ENCODE measurements at places on chromosomes 7 and 10. TPM values are rescaled to one million over a fixed set of nuclear protein-coding genes. Genes with fewer than 3 reads are reported as not detected.

The CSGALNACT2 gene
- 16.2 TPM for total RNA-seq

The C7orf33 gene
- total RNA-seq = 0.27 TPM

The CRPPA gene
- 6.6 TPM for total RNA-seq

The ITGA8 gene
- 8.4 TPM for total RNA-seq

The CAMK2B gene
- 5.9 TPM for total RNA-seq

The ACSL5 gene
- total RNA-seq = 1.7 TPM

The HOXA5 gene
- total RNA-seq = 9.4 TPM

The PRSS37 gene
- total RNA-seq = not detected

The HOXA3 gene
- 4.7 TPM for total RNA-seq

The OPN4 gene
- 0.04 TPM for total RNA-seq

The PRLHR gene
- not detected for total RNA-seq

The PLXNA4 gene
- 1.9 TPM for total RNA-seq

The LRRC18 gene
- total RNA-seq = 0.18 TPM

The GSTO2 gene
- 0.89 TPM for total RNA-seq

The EBF3 gene
- total RNA-seq = 33.6 TPM

The LRIT1 gene
- total RNA-seq = not detected

The PNLIPRP3 gene
- total RNA-seq = 0.04 TPM

The SNX13 gene
- 43.4 TPM for total RNA-seq

The CTAGE6 gene
- total RNA-seq = 0.71 TPM

The ELFN1 gene
- 4.4 TPM for total RNA-seq

The SAMD8 gene
- 15.6 TPM for total RNA-seq

The NOLC1 gene
- total RNA-seq = 34.5 TPM

The PRR15 gene
- 0.04 TPM for total RNA-seq

The ZNF138 gene
- 14.0 TPM for total RNA-seq

The ANKRD61 gene
- 0.22 TPM for total RNA-seq

The HOXA6 gene
- 5.6 TPM for total RNA-seq

The CUX1 gene
- 31.6 TPM for total RNA-seq

The SH2B2 gene
- 4.4 TPM for total RNA-seq

The TAC1 gene
- 2.0 TPM for total RNA-seq

The CH25H gene
- 0.22 TPM for total RNA-seq
